IPS-NIHi11 (cell line): ENCODE measurements at places on chromosomes 4 and X.

- DNase-seq: no peak
Observed at GRCh38 chr4:152690706-152691651, 11.2 kb upstream of the TMEM154 start.

DNA sequence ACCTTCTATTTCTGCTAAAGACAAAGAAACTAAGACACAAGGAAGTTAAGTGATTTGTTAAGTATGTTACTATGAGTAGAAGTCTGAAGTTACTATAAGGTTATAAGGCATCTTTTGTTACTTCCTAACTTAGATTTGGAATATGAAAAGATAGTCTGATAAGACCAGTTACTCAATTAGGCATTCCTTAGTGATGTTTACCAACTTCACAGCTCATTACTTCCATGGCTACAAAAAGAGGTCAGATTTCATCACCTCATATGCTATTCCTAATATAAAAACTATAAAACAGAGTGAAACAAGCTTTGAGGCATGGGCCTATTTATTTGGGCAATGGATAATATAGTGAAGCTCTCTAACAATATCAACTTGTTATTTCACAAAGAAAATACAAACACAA, 143.1 kb downstream of the TBCK start:
- DNase-seq: no peak

DNA sequence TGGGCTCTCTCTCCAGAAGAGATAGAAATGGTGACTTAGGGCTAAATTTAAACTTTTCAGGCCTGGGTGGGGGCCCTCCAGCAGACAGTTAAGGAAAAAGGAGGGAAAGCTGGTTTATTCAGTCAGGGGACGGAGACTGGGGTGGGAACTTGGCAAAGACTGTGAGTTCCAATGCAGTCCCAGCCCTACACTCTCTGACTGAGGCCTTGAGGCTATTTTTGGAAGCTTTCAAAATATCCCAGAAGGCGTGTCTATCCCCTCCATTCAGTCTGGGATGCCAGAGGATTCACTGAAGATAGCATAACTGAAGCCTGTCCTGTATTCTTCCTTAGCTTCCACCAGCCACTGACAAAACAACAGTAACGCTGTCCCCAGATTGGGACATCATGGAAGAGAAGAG, 32.1 kb upstream of the MSN start:
- no peak for DNase-seq

DNA sequence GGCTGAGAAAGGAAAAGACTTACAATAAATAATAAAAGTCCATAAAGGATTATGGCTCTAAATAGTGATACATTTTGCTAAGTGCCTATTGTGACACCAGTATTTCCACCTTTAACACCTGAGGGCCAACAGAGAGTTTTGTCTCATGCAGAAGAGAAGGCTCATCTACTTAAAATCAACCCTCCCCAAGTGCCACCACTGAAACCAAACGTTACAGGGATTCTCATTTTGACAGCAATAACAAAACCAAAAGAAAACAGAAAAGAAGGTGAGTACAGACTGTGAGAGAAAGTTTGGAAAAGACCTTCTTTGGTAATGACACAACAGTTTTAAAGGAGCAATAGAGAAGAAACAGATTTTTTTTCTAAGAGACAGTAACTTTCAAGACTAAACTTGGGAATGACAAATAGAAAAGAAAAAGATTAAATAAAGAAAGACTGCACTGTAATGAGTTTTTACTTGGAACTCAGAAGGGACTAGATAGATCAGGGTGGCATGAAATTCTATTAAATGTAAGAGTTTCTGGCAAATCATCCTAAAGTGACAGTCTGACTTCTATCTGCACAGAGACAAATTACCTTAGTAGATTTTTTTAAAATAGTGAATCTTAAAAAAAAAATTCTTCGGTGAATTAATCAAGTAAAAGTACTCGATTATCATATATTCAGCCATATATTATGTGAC, 109.7 kb downstream of the ZNF827 start:
- DNase-seq: no peak

DNA sequence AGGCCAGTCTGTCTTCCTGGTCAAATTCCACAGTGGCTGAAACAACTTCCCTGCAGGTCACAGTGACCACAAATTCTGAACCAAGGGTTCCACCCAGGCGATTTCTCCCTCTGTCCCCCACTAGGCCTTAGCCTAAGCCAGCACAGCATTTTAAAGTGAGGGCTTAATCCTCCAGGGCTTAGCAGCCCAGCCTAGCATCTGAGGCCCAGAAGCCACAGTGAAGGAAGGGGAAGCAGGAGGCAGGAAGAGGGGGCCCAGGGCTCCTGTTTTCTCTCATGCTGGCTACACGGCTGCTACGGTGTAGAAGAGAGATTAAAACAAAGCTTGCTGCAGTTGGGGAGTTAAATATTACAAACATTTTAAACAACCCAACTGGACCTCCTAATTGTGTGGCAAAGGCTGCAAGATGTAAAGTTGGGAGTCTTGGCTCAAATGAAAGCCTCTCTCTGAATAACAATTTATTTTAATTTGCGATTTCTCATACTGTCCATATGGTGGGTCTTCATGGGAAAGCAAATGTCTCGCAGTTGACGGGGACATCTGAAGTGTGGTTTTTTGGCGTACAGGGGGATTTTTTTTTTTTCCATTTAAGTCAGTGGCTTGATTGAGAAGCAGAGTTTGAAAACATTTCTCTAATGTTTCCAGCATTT, 170.8 kb upstream of the RAI2 start:
- no peak for DNase-seq

GRCh38 chr4:7121866-7122653, 54.2 kb upstream of the GRPEL1 start:
- DNase-seq: no peak

- no peak for DNase-seq
Observed at GRCh38 chr4:13164783-13165331, 319.3 kb downstream of the RAB28 start.

- no peak for DNase-seq
Observed at GRCh38 chrX:121876305-121876704, 828.9 kb downstream of the GLUD2 start.
